Right renal pelvis (tissue), 4 donors: ENCODE measurements at places on chromosomes 3 and 15. TPM values are rescaled to one million over a fixed set of nuclear protein-coding genes. Genes with fewer than 3 reads are reported as not detected.

GRCh38 chr15:98713585-98714001, 65.3 kb downstream of the IGF1R start:
- no peak for DNase-seq

DNA sequence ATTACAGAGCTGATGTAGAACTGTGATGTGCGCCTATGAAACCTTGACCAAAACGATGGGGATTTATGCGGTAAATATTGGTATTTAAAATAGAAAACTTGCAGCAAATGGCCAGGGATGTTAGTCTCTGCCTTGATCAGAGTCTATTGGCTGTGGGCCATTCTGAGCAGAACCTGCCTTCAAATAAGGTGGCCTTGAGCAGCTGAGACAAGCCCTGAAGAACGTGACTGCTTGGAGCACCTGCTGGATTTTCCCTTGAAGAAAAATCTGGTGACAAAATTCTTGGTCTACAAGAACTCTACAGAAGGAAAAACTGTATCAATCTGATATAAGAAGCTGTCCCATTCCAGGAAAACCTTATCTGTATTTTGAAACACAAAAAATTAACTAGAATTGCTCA, 820.1 kb upstream of the EPHA6 start:
- DNase-seq: no peak

GRCh38 chr3:88661433-88661824, 446.0 kb upstream of the EPHA3 start:
- DNase-seq: no peak

The FBXW12 gene
- 0.56 TPM for polyA plus RNA-seq

The RBPMS2 gene
- 13.2 TPM for polyA plus RNA-seq

DNA sequence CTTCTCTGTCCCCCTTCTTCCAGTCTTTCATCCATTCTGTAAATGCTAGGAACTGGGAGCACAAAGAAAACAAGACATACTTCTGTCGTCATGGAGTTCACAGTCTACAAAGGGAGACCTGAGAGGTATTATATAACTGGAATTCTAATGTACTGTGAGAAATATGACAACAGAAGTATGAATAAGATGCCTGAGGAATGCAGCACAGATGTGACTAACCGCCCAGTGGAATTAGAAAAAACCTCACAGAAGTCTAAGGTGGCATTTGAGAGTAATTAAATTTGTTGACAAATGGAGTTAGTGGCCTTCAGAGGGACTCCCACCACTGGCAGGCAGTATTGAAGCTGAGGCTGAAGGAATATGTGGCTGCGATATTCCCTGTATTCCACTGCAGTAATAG, 168.5 kb upstream of the FAM3D start:
- no peak for DNase-seq

GRCh38 chr3:115348951-115349745, 202.1 kb upstream of the ZBTB20 start:
- DNase-seq: no peak

GRCh38 chr15:48313216-48313615, 18.0 kb upstream of the DUT start:
- no peak for DNase-seq

The CPNE4 gene
- 0.49 TPM for polyA plus RNA-seq
